Central memory CD8-positive, alpha-beta T cell (primary cell): ENCODE measurements at places on chromosomes 11 and 22.

GRCh38 chr22:50398831-50399648 is 55.9 kb downstream of the PPP6R2 start:
- no peak overlapping the region for H3K4me3 ChIP-seq
- H3K27ac ChIP-seq, result peak overlapping the region; percentile 42
- H3K36me3 ChIP-seq, result peaks cover 34% of the 10 kb centered on the region
- peaks cover 47% of the 10 kb centered on the region for H3K4me1 ChIP-seq
- no peak for DNase-seq

DNA sequence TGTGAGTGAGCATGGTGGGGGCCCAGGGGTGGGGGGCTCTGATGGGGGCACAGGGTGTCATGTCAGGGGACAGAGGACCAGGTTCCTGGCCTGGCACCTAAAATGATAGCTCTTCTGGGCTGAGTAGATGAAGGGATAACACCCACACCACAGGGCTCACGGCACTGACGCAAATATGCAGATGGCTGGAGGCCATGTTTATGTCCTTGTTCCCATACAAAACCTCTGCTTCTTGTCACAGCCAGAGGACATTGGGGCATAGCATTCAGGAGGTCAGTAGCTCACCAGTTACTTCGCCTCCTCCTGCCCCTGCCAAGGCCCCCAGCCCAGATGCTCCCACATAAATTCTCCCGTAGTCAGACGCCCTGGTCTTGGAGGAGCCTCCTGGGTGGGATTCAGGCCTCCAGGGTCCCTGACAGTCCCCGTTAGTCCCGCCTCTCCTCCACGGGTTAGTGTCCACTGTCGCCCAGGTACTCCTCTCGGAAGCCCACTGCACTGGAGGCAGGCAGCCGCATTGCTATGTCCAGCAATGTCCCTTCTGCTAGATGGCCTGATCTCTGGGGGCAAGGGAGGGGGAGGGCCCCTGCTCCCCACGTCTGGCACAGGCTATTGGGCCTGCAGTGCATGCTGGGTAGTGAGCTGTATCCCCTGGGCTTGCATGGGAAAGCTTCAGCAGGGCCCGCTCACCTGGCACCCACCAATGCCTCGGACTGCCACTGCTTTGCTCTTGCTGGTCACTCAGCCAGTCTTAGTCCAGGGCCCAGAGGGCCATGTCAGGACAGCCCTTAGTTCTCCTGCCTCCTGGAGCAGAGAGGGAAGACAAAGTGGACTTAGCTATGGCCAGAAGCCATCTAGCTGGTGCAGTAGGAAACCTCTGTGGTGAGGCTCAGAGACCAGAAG is 75.6 kb upstream of the MYOD1 start:
- no peak overlapping the region for H3K27ac ChIP-seq
- no peak overlapping the region for H3K4me3 ChIP-seq
- H3K4me1 ChIP-seq, result no peaks in the 10 kb centered on the region
- H3K36me3 ChIP-seq, result no peaks in the 10 kb centered on the region
- H3K27me3 ChIP-seq, result peaks cover 21% of the 10 kb centered on the region

GRCh38 chr22:18042685-18043084 is 18.3 kb upstream of the MICAL3 start:
- H3K4me3 ChIP-seq, result no peak overlapping the region
- H3K27ac ChIP-seq, result no peak overlapping the region
- peaks cover 13% of the 10 kb centered on the region for H3K27me3 ChIP-seq
- DNase-seq, result no peak
- no peaks in the 10 kb centered on the region for H3K4me1 ChIP-seq

DNA sequence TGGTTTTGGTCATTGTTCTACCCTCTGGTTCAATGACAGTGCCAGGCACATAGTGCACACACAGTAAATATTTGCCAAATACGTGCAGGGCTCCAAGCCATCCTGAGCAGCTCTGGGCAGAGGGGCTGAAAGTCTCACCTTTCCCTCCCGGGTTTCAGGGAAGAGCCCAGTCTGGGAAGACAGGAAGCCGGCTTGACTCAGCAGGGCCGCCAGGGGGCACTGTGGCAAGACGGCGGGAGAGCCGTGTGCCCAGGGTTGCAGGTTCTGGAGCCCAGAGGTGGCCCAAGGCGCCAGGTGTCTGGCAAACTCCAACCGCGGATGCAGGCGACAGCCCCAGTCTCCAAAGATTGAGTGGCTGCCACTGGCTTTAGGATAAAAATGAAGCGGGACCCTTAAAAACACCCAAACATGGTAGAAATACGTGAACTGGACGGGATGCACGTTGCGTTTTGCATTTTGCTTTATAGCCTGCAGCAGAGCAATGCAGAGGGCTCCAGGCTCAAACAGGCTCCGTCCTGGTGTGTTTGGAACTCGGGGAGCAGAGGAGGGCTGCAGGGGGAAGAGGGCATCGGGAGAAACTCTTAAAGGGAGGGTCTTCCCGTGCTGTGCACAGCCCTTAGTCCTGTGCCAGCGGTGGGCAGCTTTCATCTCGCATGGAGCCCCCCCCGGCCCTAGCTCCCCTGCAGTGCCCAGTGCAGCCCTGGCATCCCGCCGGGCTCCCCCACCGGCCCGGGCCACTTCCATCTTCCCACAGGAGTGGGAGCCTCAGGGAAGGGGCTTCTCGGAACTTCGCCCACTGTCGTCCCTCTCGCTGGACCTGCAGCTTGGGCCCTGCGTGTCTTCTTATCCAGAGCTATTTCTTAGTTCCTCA is 10.7 kb downstream of the KRTAP5-5 start:
- no peak overlapping the region for H3K27ac ChIP-seq
- H3K27me3 ChIP-seq, result peaks cover 72% of the 10 kb centered on the region
- no peaks in the 10 kb centered on the region for H3K4me1 ChIP-seq
- H3K36me3 ChIP-seq, result no peaks in the 10 kb centered on the region
- H3K4me3 ChIP-seq, result no peak overlapping the region

GRCh38 chr11:64787526-64788320 is 9.4 kb upstream of the SF1 start:
- H3K4me3 ChIP-seq, result no peak overlapping the region
- peak; percentile 52 for DNase-seq
- H3K27ac ChIP-seq, result no peak overlapping the region
- H3K36me3 ChIP-seq, result peaks cover 9% of the 10 kb centered on the region
- peaks cover 4% of the 10 kb centered on the region for H3K4me1 ChIP-seq
- no peaks in the 10 kb centered on the region for H3K27me3 ChIP-seq

- no peak overlapping the region for H3K27ac ChIP-seq
- DNase-seq, result no peak
- peak overlapping the region; percentile 67 for H3K4me3 ChIP-seq
- H3K4me1 ChIP-seq, result peaks cover 25% of the 10 kb centered on the region
- H3K27me3 ChIP-seq, result peaks cover 20% of the 10 kb centered on the region
These were observed 2.3 kb downstream of the ASCL2 start for GRCh38 chr11:2267851-2268728.

DNA sequence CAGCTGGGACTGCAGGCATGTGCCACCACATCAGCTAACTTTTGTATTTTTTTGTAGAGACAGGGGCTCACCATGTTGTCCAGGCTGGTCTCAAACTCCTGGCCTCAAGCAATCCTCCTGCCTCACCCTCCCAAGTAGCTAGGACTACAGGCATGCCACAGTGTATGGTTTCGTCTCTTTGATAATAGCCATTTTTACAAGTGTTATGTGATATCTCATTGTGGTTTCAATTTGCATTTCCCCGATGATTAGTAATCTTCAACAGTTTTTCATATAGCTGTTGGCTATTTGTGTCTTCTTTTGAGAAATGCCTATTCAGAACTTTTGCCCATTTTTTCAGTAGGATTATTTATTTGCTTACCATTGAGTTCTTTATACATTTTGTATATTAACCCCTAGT is 9.0 kb upstream of the MTMR3 start:
- peaks cover 5% of the 10 kb centered on the region for H3K4me1 ChIP-seq
- no peaks in the 10 kb centered on the region for H3K27me3 ChIP-seq
- H3K36me3 ChIP-seq, result no peaks in the 10 kb centered on the region
- no peak for DNase-seq

- H3K27ac ChIP-seq, result no peak overlapping the region
- no peak for DNase-seq
- H3K4me1 ChIP-seq, result no peaks in the 10 kb centered on the region
- no peaks in the 10 kb centered on the region for H3K36me3 ChIP-seq
These were observed 951.3 kb upstream of the CHORDC1 start for GRCh38 chr11:91174193-91174592.

- H3K27ac ChIP-seq, result peak overlapping the region; percentile 57
- no peak for DNase-seq
- peaks cover 53% of the 10 kb centered on the region for H3K4me1 ChIP-seq
- H3K4me3 ChIP-seq, result peak overlapping the region; percentile 97
- peaks cover 56% of the 10 kb centered on the region for H3K36me3 ChIP-seq
- H3K27me3 ChIP-seq, result no peaks in the 10 kb centered on the region
These were observed 1.7 kb downstream of the RASGRP2 start for GRCh38 chr11:64742087-64742888.

DNA sequence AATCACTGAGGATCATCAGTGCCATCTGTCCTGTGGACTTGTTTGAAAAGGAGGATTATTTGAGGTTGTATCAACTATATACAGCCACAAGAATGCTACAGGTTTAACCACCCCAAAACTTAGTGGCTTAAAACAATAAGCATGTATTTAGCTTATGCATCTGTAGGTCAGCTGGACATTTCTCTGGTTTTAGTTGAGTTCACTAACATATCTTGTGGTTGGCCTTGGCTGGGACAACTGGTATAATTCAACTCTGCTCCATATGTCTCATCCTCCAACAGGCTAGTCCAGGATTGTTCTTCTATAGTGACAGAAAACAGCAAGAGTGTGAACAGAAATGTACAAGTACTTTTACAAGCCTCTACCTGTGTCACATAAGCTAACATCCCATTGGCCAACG is 49.9 kb upstream of the SOX6 start:
- H3K27me3 ChIP-seq, result no peaks in the 10 kb centered on the region
- DNase-seq, result no peak
- H3K4me3 ChIP-seq, result no peak overlapping the region
- no peaks in the 10 kb centered on the region for H3K36me3 ChIP-seq

- H3K4me3 ChIP-seq, result no peak overlapping the region
- no peaks in the 10 kb centered on the region for H3K36me3 ChIP-seq
- H3K4me1 ChIP-seq, result peaks cover 21% of the 10 kb centered on the region
- H3K27ac ChIP-seq, result no peak overlapping the region
These were observed 12.4 kb upstream of the DSCAML1 start for GRCh38 chr11:117809236-117810055.

DNA sequence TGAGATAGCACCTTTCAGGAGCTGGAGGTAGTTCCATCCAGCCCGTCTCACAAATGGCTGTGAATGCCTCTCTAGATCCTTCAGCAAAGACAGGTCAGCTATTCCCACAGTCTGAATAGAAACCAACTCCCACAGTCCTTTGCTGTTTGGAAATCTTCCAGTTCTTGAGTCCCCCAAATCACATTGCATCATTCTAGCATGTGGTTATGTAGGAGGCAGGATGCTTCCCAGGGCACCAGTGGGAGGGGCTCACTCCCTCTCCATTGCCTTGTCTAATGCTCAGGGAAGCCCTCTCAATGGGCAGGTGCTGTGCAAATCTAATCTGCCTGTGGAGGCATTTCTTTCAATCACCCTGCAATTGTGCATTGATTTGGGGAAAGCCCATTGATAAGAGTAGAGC is 14.6 kb downstream of the NAV2 start:
- no peak overlapping the region for H3K4me3 ChIP-seq
- H3K27me3 ChIP-seq, result no peaks in the 10 kb centered on the region
- H3K36me3 ChIP-seq, result peaks cover 2% of the 10 kb centered on the region
- no peak for DNase-seq

DNA sequence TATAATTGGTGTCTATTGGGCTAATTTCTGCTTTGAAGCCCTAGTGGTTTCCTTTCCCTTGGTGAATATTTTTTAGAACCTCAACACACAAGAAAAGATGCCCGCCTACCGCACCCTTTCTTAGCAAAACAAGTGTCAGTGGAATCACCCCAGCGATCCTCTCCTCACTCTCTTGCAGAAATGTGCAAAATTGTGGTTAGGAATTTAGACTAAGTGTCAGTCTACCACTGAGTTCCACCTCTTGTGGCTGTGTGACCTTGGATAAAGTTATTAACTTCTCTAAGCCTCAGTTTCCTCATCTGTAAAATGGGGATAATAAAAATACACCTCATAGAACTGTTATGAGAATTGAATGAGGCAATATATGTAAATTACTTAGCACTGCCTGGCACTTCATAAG is 5.3 kb upstream of the JAML start:
- no peak overlapping the region for H3K27ac ChIP-seq
- DNase-seq, result peak; percentile 74
- H3K4me3 ChIP-seq, result peak overlapping the region; percentile 39
- H3K4me1 ChIP-seq, result peaks cover 48% of the 10 kb centered on the region

- H3K4me3 ChIP-seq, result no peak overlapping the region
- DNase-seq, result no peak
- H3K36me3 ChIP-seq, result no peaks in the 10 kb centered on the region
- H3K27ac ChIP-seq, result no peak overlapping the region
- no peaks in the 10 kb centered on the region for H3K4me1 ChIP-seq
- H3K27me3 ChIP-seq, result peaks cover 41% of the 10 kb centered on the region
These were observed 285.0 kb downstream of the TTC28 start for GRCh38 chr22:28394513-28395110.

DNA sequence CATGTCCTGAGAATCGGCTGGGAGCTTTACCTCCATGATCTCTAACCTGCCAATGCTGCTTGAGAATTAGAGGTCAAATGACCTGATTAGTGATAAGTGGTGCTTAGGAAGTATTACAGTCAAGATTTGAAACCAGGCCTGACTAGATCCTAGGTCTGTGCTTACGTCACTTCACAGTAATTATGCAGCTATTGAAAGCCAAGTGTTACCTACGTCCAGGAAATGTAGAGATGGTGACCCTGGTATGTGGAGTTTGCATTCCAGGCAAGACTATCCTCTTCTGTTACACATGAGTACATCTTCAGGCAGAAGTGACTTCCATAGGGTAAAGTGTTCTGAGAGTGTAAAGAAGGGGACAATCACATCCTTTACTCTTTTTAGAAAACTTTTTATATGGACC is 530.4 kb upstream of the TENM4 start:
- no peak for DNase-seq
- H3K36me3 ChIP-seq, result no peaks in the 10 kb centered on the region
- no peaks in the 10 kb centered on the region for H3K27me3 ChIP-seq
- no peaks in the 10 kb centered on the region for H3K4me1 ChIP-seq

DNA sequence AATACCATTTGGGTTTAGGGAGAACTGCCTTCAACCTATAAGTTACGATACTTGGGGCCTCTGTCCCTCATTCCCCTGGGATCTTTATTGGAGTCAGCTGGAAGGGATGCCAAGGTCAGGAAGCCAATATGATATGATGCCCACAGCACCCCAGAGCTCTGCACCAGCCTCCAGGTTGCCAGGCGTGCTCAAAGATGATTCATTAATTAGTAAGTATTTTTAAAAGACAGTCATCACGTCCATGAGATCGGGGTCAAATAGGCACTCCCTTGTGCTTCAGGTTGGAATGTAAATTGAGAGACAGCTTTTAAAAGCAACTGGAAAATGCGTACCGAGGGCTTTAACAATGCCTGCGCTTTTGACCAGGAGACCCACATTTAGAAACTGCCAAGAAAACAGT is 57.0 kb upstream of the CD5 start:
- peaks cover 14% of the 10 kb centered on the region for H3K36me3 ChIP-seq
- no peak overlapping the region for H3K4me3 ChIP-seq
- H3K27me3 ChIP-seq, result no peaks in the 10 kb centered on the region
- peak overlapping the region; percentile 16 for H3K27ac ChIP-seq

- H3K36me3 ChIP-seq, result peaks cover 9% of the 10 kb centered on the region
- no peaks in the 10 kb centered on the region for H3K27me3 ChIP-seq
- no peak for DNase-seq
These were observed 24.0 kb downstream of the CBX7 start for GRCh38 chr22:39128508-39128907.

GRCh38 chr11:111714522-111714921 is 51.7 kb downstream of the PPP2R1B start:
- H3K27me3 ChIP-seq, result no peaks in the 10 kb centered on the region
- no peak overlapping the region for H3K4me3 ChIP-seq
- H3K4me1 ChIP-seq, result peaks cover 4% of the 10 kb centered on the region
- peaks cover 14% of the 10 kb centered on the region for H3K36me3 ChIP-seq
